ENCODE measurements at places on chromosomes 2 and 18.

- no peak for DNase-seq
Measured at GRCh38 chr18:14914121-14914520, 166.1 kb downstream of the ANKRD30B start.

DNA sequence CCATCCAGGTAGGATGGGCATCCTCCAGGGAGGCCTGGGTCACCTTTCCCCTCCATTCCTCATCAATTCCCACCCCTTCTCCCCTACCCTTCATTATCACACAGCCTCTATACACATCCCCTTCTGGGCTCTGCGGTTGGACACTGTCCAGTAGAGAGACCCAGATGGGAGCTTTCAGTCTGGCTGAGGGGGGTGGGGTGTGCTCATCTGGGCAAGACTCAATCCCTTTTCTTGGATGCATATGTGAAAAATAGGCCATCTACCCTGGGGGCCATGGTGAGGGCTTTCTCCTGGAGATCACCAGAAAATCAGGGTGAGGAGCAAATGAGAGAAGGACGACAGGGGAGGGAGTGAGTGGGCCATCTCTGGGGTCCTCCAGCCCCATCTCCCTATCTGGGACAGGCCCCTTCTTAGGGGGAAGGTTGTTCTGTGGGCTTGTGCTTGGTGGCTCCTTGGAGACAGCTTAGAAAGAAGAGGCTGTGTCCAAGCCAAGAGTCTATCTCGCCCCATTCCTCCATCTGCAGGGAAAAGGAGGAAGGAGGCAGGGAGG is 160.1 kb downstream of the DYSF start:
- DNase-seq = no peak

DNA sequence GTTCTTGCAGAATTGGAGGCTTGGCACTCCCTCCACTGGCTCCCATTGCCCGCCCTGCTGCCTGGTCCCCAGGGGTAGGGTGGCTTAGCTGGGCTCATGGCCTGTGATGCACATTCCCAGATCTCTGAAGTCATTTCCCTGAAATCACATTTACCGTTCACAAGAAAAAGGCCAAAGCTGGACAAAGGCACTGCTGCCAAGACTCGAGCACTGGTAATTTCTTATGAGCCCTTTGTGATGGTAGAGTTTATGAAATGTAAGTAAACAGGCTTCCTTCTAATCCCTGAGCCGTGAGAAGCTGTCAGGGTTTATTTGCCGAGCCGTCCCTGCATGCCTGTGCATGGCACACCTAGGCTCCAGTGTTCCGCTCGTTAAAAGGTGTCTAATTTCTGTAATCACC is 247.2 kb upstream of the EPAS1 start:
- no peak for DNase-seq

DNA sequence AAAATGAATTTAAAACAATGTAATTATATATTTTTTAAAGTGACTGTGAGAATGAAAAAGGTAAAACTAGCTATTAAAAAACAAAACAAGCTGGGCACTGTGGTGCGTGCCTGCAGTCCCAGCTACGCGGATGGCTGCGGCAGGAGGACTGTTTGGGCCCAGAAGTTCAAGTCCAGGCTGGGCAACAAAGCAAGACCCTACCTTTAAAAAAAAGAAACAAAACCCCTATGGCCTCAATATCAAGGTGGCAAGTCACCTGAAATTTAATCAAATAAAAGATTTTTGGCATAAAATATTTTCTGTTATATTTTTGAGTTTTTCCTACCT is 46.9 kb upstream of the STRN start:
- DNase-seq = no peak

GRCh38 chr2:193867454-193867853 is 1672.7 kb upstream of the TMEFF2 start:
- DNase-seq = no peak

GRCh38 chr2:20487030-20487391 is 40.1 kb downstream of the RHOB start:
- DNase-seq = no peak

DNA sequence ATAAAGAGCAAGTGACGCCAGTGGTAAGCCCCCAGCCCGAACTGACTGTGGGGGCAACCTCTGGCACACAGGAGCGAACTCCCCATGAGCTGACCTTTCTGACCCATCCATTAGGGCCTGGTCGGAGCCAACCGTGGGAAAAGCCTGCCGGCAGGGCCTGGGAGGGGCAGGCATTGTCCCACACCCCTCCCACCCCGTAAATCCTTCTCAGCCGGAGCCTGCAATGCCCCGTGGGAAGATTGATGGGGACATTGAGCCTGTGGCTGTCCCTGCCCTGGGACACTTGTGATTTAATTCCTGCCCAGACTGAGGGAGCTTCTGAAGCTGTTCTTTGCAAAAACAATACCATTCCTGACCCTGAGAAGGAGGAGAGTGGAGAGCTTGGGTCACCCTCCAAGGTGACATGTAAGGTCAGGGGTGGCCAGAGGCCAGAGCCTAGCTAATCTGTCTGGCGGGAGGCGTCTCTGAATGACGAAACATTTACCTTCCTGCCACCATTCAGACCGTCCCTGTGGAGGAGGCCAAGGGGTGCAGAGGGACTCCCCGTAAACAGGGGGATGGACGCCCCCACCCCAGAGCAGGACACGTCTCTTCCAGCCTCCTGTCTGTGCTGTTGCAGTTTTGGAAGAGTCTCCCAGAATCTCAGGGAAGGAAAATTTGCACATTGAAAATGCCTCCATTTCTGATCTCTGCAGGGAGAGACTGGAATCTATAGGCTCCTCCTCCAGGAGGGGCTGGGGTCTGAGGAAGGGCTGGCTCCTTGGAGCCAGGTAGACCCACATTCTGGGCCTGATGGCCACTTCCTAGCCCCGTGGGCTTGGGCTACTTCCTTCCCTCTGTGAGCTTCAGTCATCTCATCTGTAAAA is 51.2 kb upstream of the HS6ST1 start:
- no peak for DNase-seq

DNA sequence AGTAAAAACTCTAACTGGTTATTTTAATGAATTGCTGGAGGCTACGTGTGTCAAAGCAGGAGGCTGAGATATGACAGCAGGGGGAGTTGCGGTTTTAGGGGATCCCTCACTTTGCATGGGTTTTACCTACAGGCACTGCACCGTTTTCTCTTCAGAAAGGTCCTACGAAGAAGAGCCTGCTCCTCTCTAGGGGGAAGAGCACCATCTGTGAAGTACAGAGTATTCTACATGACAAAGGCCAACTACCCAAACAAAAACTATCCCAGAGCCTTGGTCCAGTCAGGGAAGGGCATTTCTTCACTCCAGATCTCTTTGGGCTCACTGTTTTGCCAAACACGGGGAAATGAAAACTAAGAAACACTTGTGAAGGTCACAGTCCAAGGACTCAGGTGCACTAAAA is 696.7 kb upstream of the SOX11 start:
- no peak for DNase-seq

GRCh38 chr18:22346401-22346952 is 71.2 kb downstream of the CTAGE1 start:
- no peak for DNase-seq

- DNase-seq = no peak
Measured at GRCh38 chr2:101036562-101036961, 34.5 kb downstream of the RPL31 start.

- no peak for DNase-seq
Measured at GRCh38 chr2:233140978-233141377, 80.8 kb downstream of the INPP5D start.

- DNase-seq = no peak
Measured at GRCh38 chr2:158665536-158666302, 129.4 kb upstream of the DAPL1 start.

- no peak for DNase-seq
Measured at GRCh38 chr2:128374001-128374710, 55.5 kb upstream of the HS6ST1 start.

- DNase-seq = no peak
Measured at GRCh38 chr18:45437366-45437765, 177.9 kb upstream of the SLC14A2 start.

DNA sequence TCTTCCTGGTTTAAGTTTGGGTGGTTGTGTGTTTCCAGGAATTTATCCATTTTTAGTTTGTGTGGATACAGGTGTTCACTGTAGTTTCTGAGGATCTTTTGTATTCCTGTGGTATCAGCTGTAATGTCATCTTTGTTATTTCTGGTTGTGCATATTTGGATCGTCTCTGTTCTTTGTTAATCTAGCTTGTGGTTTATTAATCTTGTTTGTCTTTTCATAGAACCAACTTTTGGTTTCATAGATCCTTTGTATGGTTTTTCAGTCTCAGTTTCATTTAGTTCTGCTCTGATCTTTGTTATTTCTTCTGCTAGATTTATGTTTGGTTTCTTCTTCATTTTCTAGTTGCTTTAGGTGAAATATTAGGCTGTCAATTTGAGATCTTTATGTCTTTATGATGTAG is 202.4 kb upstream of the ZSWIM2 start:
- no peak for DNase-seq

DNA sequence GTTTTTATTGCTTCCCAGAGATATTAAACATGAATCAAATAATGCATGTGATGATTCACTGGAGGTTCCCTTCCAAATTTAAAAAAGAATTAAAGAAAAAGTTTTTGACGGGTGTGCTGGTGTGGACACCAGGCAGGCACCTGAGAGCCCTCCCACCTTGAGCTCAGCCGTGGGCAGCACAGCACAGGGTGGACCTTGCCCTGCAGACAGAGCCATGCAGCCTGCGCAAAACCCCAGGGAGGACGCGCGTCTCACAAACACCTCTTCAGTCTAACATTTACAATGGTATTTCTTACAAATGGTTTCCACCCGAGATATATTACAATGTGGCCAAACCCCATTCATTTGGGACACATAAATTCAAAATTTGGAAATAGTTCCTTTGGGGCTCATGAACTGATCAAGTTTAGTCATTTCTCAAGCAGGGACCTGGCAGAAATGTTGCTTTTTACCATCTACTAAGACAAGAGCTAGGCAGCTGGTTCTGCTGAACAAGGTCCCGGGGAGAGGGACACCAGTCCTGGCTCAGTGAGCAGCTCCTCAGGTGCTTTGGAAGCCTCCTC is 45.4 kb downstream of the ODC1 start:
- DNase-seq = no peak

DNA sequence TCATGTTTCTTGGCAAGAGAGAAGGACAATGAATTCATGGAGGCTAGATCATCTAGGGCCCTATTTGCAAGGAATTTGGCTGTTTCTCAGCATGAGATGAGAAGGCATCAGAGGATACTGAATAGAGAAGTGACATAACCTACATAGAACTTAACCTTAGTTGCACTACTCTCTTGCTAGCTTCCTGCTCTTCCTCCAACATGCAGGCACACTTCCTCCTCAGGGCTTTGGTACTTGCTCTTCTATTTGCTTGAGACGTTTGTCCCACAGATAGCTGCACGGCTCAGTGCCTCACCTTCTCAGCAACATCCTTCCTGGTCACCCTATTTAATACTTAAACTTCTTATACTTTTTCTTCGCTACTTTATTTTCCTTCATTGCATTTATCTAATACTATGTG is 20.0 kb upstream of the LANCL1 start:
- DNase-seq = no peak

DNA sequence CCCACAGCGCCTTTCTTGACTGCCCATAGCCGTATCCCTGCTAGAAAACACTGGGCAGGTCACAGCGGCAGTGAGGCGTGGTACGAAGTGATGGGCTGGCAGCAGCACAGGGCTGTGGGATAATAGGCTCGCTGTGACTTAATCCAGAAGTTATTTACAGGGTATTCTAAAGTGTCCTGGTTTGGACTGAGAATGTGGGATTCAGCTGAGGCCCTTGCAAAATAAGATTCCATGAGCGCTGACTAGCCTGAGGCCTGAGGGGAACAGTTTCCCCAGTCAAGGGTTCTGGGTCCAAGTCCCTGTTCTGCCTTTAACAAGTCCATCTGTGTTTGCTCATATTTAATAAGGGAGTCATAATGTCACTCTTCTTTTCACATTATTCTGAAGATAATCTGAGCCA is 34.6 kb downstream of the SETBP1 start:
- DNase-seq = no peak

DNA sequence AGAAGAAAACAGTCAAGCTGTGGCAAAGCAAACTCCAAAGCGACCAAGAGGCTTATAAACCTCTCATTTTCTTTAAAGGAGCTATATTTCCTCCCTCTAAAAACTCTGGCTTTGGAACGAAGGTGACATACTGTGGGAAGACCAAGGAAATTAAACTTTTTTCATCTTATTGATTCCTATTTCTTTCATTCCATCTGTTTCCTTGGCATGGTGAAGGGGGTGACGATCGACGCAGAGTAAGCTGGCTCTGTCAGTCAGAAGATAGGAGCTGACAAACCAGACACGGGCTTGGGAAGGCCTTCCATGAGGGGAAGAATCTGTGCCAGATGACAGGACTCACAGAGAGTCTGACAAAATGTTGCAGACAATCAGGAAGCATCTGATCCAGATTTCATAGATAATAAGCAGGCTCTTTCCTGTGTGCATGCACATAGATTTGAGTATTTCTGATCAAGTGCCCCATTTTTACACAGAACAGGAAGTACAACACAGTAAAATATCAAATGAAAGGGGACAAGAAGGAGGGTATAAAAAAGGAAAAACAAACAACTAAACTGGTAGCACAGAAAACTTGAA is 261.7 kb downstream of the SATB2 start:
- no peak for DNase-seq

- DNase-seq = no peak
Measured at GRCh38 chr2:104867813-104868504, 14.0 kb downstream of the POU3F3 start.

DNA sequence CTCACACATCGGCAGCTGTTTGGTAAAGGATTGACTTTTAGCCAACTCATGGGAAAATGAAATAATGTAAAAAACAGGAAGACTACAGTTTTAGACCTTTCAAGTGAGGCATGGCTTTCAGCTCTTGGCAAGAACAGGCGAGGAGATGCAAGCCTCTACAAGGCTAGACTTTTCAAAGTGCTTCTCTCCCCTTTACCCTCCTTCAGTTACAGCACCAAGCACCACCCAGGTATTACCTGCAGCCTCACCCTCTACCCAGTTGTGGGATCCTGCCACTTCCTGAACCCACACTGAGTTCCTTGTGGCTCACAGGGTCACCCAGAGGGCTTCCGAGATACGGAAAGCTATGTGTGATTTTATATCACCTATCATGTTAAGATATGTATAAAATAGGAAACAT is 14.7 kb downstream of the UGT1A10 start:
- no peak for DNase-seq

DNA sequence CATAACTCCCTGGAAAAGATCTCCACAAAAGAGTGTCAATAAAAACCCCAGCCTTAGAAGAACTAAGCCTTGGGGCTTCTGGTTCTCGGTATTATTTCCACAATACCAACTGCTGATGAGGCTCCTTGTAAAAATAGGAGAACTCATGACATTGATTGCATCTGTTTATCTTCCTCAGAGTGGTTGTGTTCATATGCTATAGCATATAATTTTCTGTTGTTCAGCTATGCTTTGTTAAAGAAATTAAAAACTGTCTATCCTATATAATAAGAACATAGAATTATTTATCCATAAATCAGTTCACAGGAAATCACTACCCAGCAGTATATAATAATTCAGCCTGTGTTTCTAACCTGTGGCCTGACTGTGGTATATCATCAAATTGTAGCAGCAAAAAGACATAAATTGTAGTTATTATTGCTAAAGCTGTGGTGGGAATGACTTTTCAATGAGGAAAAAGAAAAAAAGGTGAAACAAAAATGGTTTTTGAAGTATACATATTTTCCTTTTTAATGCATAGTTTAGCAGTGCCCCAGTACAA is 68.9 kb downstream of the SATB2 start:
- DNase-seq = no peak

- no peak for DNase-seq
Measured at GRCh38 chr2:217335341-217335966, 475.6 kb upstream of the TNP1 start.

GRCh38 chr2:133389569-133389968 is 178.7 kb downstream of the NCKAP5 start:
- DNase-seq = no peak

- DNase-seq = no peak
Measured at GRCh38 chr18:32110005-32110404, 18.3 kb downstream of the RNF138 start.
